ENCODE measurements at places on chromosomes 11 and 22. TPM values are rescaled to one million over a fixed set of nuclear protein-coding genes. Genes with fewer than 3 reads are reported as not detected.

MUC5B gene
- 199 TPM for total RNA-seq

CD44 gene
- 319 TPM for total RNA-seq

HMGXB4 gene
- 17.9 TPM for total RNA-seq

PATE2 gene
- 0.13 TPM for total RNA-seq

PTPMT1 gene
- total RNA-seq = 82.8 TPM

DNA sequence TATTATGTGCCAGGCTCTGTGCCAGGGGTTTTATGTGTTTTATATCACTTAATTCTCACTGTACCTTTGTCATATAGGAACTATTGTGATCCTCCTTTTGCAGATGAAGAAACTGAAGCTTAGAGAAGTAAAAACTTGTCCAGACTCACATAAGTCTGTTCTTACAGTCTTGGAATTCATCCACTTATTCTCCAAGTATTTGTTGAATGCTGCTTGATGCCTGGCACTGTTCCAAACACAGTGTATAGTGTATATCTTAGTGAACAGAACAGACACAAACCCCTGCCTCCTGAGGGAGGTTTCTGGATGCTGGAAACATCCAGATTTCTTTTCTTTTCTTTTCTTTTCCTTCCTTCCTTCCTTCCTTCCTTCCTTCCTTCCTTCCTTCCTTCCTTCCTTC is 29.0 kb upstream of the FGF3 start:
- ATAC-seq = no peak

DNA sequence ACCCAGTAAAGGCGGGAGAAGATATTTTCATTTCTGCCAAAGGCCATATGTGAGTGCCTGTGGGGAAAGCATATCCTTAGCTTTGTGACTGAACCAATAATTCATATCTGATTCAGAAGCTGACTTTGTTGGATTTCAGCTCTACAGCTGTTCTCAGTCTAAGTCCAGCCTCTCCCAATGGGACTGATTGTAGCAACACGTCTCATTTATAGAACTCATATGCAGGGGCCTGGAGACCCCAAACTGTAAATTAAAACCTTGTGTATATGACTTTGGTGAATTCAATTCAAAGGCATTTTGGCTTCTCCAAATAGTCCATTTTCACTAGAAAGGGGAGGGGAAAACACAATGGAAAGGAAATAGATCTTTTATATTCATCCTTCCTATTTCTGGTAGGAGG is 250.4 kb upstream of the SORL1-AS1 start:
- ATAC-seq = no peak

- no peak for ATAC-seq
Observed at GRCh38 chr11:44742508-44743246, 15.9 kb downstream of the TSPAN18 start.

Measured in gastroesophageal sphincter (tissue), 4 donors.